Vagina (tissue), 2 donors: ENCODE measurements at places on chromosomes 13 and 19.

DNA sequence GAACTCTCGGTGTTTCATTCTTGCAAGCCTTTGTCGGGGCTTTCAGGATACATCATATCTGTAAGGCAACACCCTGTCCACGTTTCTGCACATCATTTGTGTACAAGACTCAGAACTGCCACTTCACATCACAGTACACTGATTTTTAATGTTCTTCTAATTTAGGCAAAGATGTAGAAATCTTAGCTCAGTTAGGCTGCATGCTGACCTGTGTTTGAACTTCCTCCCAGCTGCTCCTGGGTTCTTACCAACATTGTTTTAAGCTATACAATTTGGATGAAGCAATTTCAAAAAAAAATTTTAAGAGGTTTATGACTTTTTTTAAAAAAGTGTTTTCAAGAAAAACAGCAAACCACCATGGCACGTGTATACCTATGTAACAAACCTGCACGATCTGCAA, 1047.9 kb upstream of the SLC10A2 start:
- DNase-seq = no peak

GRCh38 chr13:46893798-46894560, 2.9 kb downstream of the HTR2A start:
- no peak for DNase-seq

DNA sequence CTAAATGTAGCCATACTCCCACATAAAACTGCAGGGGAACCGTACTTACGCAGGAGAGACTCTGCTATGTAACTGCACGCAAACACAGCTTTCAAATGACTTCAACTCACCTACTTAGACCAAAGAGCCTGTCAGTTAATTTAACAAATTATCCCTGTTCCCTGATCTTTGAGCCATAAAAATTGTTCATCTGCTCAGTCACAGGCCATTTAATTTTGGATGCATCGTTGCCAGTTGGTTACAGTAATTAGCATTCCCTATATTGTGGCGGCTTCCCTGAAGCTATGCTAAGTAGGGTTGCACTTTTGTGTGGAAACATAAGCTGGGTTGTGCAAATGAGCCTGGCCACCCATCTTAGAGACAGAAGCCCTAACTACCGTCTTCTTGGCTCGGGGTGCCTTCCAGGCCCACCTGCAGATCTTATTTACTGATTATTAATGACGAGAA, 21.2 kb upstream of the OBI1 start:
- DNase-seq = no peak

- no peak for DNase-seq
These were observed 621.6 kb downstream of the GPC6 start for GRCh38 chr13:93848247-93848646.

GRCh38 chr13:114222461-114222968, 12.2 kb upstream of the CDC16 start:
- peak; percentile 75 for DNase-seq

DNA sequence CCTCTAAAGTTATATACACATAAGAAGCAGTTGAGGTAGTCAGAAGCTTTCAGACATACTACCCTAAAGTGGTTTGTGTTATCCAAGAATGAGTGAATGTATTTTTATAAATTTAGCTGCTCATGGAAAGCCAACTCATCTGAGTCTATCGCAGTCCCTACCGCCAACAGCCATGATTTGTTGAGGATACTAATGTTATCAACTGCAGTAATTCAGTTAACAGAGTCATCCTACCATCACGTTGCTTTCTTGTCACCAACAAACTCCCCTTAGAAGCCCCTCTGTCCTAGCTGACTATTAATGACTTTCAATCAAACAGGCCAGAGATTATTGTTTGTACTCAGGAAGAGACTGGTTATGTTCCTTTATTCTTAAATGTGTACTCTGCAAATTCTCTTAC, 169.9 kb downstream of the DCT start:
- DNase-seq = no peak

DNA sequence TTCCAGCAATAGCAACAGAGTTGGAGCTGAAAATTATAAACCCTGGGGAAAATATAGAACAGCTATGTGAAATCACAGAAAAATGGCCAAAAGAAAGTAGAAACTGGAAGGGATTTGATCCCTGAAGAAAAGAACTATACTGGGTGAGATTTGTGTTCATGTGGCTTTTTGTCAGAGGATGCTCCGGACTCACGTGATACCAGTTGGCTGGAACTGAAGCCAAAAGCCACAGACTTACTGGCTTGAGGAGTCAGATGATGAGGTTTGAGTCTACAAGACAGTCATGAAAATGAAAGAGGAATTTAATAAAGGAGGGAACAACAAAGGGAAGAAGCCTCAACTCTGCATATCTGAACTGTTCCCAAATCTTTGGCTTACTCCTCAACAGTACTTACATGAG, 427.1 kb downstream of the GPC5 start:
- DNase-seq = no peak

- DNase-seq = peak; percentile 86
These were observed 7.6 kb downstream of the CAPN12 start for GRCh38 chr19:38736413-38737280.

DNA sequence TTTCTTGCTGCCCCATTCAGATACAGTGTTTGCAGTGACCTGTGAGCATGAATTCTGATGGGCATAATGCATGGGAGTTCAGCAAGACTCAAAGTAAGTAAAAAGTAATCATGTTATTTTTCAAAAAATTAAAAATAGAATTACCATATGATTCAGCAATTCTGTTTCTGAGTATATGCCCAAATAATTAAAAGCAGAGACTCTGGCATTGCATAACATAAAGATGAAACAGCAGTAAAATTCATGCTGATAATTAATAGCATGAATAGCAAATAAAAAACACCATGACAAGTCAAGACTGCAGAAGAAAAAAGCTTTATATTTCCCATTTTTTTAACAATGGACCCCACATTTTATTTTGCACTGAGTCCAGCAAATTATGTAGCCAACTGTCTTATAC, 21.3 kb downstream of the RNF6 start:
- no peak for DNase-seq

DNA sequence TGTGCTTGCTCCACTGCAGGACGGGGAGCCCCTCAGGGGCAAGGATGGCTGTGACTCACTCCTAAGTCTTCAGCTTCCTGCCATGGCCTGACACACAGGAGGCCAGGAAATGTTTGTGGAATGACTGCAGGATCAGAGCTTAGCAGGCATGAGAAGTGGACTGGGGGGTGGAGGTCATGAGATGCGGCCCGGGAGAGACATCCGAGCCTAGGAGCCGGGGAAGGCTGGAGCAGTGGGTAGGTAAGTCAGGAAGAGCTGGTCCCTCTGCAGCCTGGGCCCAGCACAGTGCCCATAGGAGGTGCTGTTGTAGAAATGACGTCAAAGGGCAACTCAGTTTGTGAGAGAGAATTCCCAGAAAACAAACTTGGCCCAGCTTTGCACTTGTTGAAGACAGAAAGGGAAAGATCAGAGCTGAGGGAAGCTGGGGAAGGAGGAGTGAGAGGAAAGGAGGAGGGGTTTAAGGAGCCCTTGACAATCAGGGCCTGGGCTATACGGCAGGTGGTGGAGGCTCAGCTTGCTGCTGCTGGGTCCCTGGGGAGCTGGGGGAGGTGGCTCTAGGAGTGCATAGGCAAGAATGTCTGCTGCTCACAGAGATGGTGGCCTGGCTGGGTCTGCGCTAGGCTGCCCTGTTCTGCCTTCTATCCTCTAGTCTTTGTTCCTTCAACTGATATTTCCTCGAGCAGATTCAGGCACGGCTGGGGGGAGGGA, 18.5 kb downstream of the POU2F2 start:
- DNase-seq = no peak

GRCh38 chr13:111123649-111124048, 8.5 kb downstream of the ARHGEF7 start:
- no peak for DNase-seq

- DNase-seq = no peak
These were observed 186.7 kb downstream of the STK24 start for GRCh38 chr13:98390086-98390715.

DNA sequence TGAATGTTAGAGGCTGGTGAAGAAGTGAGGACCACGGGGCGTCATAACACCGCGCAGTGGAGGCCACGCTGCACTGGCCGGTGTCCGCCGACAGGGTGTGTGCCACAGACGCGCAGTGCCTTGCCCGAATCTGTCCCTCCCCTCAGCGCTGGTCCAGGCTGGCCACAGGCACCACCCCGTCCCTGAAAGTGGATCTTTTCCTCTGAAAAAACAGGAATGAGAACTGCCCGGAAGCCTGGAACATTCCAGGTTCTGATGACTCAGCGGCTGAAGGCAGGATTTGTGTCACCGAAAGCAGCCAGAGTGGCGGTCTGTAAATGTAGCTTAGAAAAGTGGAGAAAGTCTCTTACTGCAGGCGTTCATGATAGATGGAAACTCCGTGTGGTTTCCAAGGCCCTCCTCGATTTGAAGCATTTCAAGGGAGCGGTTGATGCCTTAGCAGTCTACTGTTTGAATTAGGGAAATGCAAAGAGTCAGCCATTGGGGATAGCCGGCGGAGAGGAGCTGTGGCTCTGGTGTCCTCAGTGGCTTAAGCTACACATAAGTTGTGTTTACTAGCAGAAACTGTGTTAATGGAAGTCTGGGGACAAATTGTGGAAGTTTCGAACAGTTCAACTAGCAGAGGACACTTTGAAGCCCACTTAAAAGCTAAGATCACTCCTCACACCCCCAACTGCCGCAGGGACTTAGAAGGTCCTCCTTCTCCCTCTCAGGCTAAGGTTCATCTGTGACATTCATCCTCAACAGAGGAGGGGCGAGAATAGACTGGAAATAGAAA, 70.8 kb downstream of the NUFIP1 start:
- DNase-seq = no peak

- DNase-seq = peak; percentile 81
These were observed 51.6 kb upstream of the UBL3 start for GRCh38 chr13:29901710-29902631.

- DNase-seq = no peak
These were observed 6.9 kb downstream of the NLRP5 start for GRCh38 chr19:55993492-55993891.

DNA sequence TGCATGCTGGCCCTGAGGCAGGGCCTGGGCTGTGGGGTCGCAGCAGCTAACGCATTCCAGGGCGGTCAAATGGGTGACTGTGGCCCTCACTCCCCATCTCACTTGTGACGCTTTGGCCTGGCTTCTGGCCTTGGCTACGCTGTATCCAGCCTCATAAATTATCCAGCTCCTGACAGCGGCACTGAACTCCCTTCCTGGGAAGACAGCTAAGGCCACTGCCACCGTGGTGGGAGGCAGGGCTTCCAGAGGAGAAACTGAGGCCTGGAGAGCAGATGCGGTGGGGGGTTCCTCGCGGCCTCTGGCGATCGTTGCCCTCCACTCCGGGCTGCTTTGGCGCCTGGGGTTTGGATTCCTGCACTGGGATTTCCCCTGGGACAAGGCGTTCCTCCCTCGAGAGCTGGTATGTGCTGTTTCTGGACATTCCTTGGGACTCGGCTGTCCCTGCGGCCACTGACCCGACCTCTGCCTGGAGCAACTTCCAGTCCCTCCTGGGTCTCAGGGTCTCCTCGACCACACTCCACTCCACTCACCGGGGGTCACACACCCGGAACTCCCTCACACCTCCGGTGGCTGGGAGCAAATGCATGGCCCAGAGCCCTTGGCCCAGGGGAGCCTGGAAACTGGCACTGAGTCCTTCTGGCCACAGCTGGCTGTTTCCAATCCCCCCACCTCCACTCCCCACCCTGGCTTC, 3.4 kb downstream of the TBXA2R start:
- DNase-seq = no peak

GRCh38 chr19:51644636-51645271, 1.9 kb downstream of the SIGLEC14 start:
- DNase-seq = no peak

DNA sequence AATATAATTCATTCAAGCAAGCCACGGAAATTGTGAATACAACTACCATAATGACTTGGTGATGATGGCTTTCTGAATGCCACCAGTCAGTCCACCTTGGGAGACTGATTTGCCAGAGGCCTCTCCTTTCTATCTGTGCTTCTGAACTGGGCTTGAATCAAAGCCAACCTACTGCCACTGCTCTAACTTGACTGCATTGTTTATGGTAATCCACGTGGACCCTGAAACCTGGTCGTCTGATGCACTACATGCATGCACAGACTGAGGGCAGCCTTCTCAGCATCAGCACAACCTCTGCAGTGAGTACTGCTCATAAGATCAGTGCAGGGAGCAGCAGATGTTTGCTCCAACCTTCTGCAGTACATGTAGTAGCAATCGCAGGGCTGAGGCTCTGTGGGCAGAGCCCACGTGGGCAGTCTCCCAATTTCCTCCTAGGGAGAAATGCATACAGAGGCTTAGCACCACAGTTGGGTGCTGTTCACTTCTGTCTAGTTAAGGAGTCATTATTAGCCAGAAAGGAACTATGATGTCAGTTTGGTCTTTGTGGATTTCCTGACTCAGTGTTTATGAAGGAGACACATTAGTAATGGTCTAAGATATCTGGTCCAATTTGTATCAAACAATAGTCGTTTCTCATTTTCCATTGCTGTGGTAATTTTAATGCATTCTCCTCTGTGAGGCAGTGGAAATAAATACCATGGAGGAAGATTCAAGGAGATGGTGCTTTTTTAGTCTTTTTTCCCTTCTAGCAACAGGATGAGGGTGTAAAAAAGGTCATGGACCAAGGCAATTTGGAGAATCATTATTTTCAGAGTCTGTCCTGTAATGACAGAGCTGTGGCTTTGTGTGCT, 82.5 kb downstream of the AKAP11 start:
- DNase-seq = no peak

- no peak for DNase-seq
These were observed 82.3 kb upstream of the PDCD5 start for GRCh38 chr19:32498648-32499200.

- DNase-seq = no peak
These were observed 186.2 kb downstream of the USP12 start for GRCh38 chr13:26985285-26985878.

DNA sequence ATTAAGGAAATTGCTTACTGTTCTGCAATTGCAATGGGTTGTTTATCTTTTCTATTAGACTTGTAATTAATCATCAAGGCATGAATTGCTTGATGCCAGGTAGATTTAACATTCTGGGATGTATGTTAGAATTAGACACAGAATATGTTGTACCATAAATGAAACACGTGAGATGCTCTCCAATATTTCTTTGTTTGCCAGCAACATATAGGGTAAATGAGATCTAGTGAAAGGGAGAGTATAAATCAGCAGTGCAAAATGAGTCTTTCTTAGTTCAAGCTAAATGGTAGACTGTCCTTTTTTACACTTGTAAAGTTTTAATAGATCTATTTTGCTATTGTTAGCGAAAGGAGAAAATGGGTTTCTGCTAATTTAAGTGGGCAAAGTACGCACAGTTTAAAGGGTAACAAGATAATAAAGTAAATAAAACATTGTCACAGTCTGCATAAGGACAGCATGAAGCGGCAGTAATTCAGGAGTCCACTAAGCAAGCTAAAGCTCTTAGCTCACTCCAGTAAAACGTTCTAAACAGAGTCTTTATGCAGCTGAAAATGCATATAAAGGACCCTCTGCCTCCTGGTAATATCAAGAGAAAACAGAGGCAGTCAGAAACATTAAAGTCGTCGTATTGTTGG, 1137.1 kb downstream of the OLFM4 start:
- no peak for DNase-seq

- DNase-seq = no peak
These were observed 553.2 kb downstream of the TUBA3C start for GRCh38 chr13:18628428-18628827.

DNA sequence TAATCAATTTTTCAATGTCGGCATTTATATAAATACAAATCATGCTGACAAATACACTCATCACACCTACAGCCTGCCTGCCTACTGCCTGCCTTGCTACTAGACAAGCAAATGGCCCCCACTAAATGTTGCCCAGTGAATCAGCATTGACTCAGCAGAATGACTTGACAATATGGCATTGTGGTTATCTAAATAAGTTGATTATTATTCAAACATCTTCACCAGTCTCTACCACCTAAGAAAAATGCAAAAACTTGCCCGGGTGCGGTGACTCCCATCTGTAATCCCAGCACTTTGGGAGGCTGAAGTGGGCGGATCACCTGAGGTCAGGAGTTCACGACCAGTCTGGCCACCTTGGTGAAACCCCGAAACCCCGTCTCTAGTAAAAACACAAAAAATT, 296.1 kb downstream of the PCDH9 start:
- DNase-seq = no peak
